ENCODE measurements at places on chromosomes 5 and 9.

GRCh38 chr9:136725612-136726011, 13.2 kb downstream of the DIPK1B start:
- DNase-seq: no peak

DNA sequence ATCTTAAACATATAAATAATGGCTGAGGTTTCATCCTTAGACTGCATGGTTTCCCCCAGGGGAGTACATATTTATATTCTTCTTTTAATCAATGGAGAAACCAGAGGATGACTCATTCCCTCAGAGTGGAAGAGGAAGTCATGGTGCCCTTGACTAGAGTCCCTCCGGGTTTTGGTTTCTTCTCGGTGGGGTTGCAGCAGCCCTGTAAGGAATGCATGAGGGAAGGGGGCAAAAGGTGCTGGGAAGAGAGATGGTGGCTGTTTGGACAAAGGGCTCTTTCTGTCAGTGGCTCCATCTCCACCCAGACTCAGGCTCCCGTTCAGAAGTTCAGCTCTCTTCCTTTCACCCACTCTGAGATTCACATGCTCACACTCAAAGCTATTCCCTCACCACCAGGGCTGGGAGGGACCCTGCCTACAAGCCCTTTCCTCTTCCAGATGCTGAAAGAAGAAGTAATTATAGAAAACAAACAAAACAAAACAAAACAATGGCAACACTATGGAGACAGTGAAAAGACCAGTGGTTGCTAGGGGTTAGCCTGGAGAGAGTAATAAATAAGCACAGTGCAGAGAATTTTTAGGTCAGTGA, 129.8 kb upstream of the IL12B start:
- DNase-seq: no peak

- no peak for DNase-seq
Observed at GRCh38 chr9:127803507-127804352, 1.0 kb downstream of the FPGS start.

DNA sequence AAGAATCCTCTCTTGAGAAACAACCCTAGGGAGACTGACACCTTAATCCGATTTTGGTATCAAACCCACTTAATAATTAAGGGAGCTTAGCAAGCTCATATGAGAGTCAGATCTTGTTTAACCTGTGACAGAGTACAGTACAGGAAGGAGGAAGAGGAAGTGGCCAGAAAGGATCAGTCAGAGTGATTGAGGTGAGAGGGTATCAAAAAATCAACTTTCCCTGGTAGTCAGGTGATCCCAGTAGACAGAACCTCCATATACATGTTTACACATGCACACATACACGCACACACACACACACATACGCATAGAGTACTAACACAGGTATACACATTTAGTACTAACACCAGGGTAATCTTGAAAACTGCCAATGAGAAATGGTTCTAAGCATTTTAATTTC, 56.8 kb downstream of the GLIS3 start:
- DNase-seq: no peak

DNA sequence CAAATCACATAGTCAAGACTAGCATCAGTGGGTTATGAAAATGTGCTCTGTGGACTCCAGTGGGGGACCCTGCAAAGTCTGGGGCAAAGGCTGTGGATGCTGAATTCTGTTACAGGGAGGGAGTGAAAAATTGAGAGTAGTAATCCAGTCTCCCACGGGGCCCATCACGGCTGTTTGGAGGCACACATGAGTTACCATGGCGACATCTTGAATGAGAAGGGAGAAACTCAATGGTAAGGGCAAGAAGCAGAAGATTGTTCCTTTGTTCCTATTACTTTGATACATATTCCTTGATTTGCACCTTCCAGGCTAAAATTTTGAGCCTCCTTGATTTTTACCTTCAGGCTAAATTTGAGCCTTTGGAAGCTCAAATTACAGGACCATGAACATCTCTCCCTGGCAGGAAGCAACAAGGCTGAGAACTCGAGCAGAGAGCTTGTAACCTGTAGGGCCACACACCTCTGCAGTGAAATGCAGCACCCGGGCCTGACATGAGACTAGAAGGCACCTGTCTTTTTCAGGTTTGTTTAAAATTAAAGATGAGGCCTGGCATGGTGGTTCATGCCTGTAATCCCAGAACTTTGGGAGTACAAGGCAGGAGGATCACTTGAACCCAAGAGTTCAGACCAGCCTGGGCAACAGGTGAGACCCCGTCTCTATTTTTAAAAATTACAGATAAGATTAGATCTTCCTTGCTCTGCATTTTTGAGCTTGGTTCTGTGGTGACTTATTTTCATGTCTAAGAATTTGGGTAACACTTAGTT, 31.0 kb upstream of the ZFR start:
- DNase-seq: no peak

DNA sequence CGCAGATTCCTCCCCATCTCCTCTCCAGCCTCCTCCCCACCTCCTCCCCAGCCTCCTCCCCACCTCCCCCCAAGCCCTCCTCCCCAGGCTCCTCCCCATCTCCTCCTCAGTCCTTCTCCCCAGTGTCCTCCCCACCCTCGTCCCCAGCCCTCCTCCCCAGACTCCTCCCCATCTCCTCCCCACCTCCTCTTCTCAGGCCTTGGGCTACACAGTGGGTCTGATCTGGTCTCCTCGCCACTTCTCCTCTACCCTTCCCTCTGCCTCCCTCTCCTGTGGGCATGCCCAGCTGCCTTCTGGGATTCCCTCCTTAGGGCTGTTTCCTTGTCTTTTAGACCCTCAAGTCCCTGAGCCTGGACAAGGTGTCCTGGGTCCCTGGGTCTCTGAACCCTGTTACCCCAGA, 28.3 kb downstream of the CXXC5 start:
- no peak for DNase-seq

GRCh38 chr9:133585481-133586351, 23.5 kb downstream of the FAM163B start:
- no peak for DNase-seq

DNA sequence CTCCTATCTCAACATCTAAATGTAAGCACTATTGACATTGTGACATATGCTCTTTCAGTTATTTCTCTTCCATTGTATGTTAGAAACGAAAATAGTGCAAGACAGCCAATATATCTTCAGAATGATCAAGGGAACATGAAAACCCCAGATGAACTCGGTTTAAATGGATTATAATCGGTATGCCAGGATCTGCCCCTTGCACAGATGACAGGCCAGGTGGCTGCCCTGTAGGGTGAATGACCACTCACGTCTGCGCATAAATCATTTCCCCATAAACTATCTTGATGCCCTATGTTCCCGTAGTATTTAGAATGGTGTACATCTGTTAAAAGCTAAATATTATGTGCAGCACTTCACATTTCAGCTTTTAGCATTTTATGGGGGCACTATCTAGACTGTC, 69.7 kb upstream of the RANBP3L start:
- no peak for DNase-seq

DNA sequence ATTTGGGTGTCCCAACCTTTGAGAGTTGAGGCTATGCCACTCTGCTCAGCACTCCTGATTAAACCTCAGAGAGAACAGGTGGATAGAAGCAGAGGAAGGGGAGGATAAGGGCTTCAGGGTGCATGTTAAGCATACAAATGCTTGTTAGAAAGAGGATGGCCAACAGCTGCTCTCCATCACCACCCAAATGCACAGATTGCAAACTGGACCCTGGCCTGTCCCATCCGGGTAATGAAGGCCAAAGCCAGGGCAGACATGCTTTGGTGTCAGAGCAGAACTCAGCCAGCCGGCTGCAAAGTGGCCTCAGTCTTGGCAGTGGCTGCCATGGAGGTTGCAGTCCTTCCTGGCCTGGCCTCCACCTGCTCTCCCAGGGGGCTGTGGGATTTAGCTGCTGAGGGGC, 84.3 kb downstream of the SIL1 start:
- no peak for DNase-seq

DNA sequence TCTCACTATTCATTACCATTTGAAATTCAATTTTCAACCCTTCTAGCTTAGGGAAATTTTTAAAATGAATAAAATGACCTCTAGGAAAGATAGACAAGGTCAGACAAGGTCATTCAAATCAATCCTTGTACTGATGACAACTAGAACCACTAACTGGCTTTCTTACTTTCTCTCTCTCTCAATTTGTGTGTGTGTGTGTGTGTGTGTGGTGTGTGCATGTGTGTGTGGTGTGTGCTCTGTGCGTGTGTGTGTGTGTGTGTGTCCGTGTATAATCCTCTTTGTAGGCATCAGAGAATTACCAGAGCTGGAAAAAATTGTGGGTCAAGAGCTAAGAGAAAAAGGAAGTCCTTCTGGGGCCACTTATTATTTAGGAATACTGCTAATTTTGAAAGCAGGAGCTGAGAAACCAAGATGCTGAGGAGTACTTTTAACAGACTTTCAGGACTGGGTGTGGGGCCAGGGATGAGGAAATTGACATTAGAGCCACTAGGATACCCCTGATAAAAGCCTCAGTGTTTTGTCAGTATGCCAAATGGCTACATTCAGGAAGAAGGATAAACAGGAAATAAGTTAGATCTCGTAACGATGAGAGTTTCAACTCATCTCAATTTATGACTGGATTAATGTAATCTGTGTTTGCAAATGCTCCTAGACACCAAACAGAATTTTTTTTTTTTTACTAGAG, 723.3 kb downstream of the CETN3 start:
- DNase-seq: no peak

DNA sequence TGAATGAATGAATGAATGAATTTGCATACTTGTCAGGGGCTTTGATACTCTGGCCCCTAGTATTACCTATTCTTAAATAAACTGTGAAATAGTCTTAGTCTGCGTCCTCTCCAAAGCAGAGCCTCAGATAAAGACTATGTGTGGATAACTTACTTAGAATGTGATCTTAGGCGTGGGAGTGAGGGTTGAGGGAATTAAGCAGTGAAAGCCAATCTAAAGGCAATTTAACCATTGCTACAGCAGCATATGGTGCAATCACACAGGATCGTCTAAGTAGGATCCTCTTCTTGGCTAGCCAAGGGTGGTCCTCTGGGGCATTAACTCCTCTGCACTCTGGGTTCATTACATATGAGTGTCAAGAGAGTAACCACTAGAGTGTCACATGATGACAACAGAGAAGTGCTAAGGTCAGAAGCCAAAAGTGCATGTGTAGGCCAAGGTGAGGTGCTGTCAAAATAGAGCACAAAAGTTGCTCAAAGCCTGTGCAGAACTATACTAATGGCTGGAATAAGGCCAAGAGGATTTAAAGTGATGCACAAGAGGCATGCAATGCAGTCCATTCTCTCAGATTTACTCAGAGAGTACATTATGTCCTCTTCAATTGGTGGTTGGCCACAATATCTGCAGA, 274.4 kb upstream of the SEMA6A start:
- DNase-seq: no peak

DNA sequence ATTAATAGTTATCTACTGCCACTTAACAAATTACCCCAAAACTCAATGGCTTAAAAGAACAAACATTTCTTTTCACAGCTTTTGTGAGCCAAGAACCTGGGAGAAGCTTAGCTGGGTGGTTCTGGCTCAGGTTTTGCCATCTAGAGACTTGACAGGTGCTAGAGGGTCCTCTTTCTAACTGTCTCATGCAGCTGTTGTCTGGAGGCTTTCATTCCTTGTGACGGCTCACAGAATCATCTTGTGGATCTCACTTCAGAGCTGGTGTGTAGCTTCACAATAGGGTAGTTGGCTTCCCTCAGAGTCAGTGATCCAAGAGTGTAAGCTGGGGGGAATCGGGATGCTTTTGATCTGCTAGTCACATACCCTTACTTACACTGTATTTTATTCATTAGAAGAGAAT, 81.2 kb upstream of the APC start:
- no peak for DNase-seq

DNA sequence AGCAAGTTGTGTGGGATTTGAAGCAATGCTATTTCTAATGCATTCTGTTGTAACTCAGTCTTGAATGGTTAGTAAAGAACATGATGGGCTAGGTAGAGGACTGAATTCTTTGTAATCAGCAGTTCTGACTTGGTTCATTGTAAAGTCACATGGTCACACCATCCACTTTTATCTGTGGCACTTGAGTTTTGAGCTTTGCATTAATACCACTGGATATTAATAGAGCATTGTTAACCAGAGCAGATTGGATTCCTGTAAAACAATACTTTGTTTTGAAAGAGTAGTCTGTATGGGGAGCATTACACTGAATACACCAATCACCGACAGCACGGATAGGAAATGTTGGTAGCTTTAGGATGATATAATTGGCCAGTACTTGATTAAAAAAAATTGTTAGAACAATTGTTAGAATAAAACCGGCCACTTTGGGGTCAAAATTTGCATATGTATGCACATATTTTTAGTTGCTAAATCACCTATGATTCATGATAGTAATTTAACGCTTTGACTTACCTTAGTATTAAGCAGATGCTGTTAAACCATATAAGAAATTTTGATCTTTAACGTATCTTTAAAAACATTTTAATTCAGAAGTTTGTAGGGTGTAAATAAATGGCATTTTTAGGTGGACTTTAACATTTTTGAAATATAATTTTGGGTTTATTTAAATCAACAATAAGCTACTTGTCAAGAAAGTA, 17.4 kb downstream of the SLC12A2 start:
- DNase-seq: no peak

- no peak for DNase-seq
Observed at GRCh38 chr5:145943674-145944121, 7.3 kb downstream of the SH3RF2 start.

DNA sequence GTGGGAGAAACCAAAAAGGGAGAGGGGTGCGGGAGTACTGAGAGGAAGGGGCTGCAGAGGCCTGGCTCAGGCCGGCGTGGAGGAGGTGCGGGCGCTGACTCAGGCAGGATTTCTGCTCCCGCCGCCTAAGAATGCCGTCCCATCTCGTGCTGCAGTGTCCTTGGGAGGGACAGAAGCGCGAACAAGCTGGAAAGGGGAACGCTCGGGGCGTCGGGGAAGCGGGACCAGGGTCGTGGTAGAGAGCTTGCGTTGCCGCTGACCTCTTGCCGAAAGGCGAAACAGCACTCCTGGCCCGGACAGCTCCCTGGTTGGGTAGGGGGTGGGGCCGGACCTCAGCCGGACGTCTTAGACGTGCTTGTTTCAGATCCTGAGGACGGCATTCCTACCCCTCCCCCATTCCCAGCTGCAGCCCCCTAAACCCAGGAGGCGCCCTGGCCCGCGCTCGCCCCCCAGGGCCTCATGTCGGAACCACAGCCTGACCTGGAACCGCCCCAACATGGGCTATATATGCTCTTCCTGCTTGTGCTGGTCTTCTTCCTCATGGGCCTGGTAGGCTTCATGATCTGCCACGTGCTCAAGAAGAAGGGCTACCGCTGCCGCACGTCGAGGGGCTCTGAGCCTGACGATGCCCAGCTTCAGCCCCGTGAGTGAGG, 1.1 kb downstream of the RELL2 start:
- DNase-seq: peak; percentile 43

Measured in stimulated activated CD8-positive, alpha-beta memory T cell treated with anti-CD3 and anti-CD28 coated beads, Interleukin-4, amount 100 ng/mL, for 24 hours (primary cell).